ENCODE measurements at places on chromosomes 13 and 19.
A peak's percentile ranks its signal among the peaks of the same experiment; 100 is the strongest.

DNA sequence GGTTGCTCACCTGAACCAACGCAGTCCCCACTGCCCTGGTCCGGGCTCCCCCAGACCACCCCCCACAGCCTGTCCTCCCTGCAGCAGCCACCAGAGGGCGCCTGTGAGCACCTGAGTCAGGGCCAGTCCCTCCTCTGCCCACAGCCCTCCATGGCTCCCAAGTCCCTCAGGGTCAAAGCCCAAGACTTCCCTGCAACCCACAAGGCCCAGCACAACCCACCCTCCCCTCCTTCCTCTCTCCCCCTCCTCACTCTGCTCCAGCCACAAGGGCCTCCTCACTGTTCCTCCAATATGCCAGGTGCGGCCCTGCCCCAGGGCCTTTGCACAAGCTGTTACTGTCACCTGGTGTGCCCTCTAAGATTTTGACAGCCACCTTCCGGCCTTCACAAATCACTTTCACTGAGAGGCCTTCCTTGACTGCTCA lies 10.9 kb downstream of the GNA15 start:
- no peak for DNase-seq

- DNase-seq, result peak; percentile 34
Measured at GRCh38 chr19:58317476-58318072, 9.2 kb upstream of the ZSCAN22 start.

- DNase-seq, result no peak
Measured at GRCh38 chr19:47351548-47351947, 2.4 kb downstream of the DHX34 start.

- DNase-seq, result no peak
Measured at GRCh38 chr13:97568850-97569249, 134.9 kb downstream of the RAP2A start.

DNA sequence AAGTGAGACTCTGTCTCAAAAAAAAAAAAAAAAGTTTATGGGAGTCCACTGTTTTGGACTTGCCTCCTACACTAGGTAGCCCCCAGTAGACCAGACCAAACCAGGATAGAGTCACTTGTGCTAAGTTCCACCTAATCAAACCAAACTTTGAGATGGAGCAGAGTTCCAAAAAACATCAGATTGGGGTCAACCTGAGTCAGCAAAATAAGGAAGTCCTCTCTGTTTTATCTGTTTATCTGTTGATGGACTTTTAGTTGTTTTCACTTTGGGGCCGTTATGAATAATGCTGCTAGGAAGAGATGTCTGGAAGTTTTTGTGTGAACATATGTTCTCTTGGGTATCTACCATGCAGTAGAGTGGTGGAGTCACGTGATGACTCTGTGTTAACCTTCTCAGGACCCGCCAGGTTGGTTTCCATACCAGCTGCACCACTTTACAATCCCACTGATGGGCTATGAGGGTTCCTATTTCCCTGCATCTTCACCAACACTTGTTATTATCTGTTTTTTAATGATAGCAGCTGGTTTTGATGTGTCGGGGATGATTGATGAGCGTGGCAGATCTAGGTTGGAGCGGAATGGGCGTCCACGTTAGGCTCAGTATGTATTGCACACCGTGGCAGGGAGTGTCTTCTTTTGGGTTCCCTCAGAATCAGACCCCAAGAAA lies 46.6 kb upstream of the TM9SF2 start:
- no peak for DNase-seq

- DNase-seq, result no peak
Measured at GRCh38 chr19:35290381-35291127, 1.4 kb upstream of the MAG start.

- DNase-seq, result no peak
Measured at GRCh38 chr19:46736531-46737297, 9.1 kb upstream of the FKRP start.

- no peak for DNase-seq
Measured at GRCh38 chr19:52343548-52343947, 7.5 kb downstream of the ZNF610 start.

GRCh38 chr19:896434-896833 lies 3.1 kb downstream of the RNU6-9 start:
- DNase-seq, result no peak

DNA sequence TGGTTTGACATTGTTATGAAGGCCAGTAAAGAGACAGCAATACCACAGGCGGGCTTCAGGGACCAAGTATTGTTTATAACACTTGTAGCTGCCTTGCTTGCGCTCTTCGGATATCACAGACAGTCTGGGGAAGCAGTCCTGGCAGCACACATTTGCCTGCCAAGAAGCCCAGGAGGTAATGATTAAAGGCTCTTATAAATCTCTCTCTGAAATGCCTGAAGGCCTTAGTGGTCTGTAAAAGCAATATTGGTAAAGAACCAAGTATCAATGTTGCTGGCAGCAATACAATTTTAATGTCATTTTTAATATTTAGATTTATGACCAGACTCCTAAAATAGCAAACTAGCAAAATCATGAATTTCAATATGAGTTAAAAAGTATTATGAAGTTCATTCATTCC lies 1312.4 kb downstream of the PCDH9 start:
- no peak for DNase-seq

- no peak for DNase-seq
Measured at GRCh38 chr19:8641908-8642547, 11.6 kb downstream of the NFILZ start.

- no peak for DNase-seq
Measured at GRCh38 chr13:42762251-42762650, 19.1 kb upstream of the FAM216B start.

- no peak for DNase-seq
Measured at GRCh38 chr19:36773223-36773579, 594 bp upstream of the ZNF850 start.

DNA sequence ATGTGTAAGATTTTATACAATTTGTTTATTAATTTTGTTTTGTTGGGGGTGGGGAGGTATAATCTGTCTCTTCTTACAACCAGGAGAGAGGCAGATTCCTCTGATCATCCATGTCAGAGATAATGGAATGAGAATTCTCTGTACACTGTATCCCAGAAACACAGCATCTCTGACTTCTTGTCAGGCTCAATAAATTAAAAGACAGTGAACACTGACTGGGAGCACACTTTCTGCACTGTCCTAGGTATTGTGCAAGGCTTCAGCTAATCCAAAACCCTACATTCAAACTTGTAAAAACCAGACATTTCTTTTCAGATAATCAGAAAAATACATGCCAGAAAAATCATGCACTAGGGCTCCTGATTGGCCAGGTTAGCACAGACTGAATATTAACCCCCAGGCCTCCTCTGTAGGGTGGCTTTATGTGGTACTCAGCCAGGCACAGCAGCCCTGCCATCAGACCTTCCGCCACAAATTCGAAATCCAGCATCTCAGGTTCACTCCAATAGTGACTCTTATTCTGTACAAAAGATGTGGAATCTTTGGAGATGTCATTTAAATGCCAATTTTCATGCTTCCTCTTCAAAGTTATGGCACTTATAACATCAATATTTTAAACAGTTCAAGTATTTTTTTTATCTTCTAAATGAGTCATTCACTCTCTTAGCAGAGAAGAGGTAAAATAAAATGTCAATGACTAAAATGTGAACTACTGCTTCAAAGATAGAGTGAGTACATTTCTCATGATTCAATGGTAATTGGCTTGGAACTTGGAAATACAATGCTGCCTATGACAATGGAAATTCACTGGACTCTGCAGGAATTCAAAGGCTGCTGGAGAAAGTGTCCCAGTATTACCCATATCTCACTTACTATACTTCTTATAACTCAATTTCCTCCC lies 211.5 kb downstream of the KLF12 start:
- no peak for DNase-seq

- DNase-seq, result no peak
Measured at GRCh38 chr13:28478127-28478526, 16.8 kb downstream of the FLT1 start.

GRCh38 chr13:48175185-48175584 lies 57.8 kb upstream of the ITM2B start:
- DNase-seq, result no peak

GRCh38 chr13:43331672-43332071 lies 308.3 kb downstream of the DNAJC15 start:
- DNase-seq, result no peak

DNA sequence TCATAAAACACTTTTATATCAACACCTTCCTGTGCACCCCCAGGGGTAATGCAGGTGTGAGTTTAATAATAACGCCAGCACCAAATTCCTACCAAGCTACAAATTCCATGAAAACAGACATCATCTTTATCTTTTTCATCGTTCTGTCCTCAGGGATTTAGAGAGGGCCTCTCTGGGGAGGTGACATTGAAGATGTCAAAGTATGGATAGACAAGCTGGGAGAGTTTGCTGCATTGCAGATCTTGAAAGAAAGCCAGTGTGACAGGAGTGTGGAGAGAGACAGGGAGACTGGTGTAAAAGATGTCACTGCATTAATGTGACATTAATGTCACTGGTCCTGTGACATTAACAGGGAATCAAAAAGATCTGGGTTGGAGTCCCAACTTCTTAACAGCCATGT lies 10.1 kb downstream of the CACNG6 start:
- DNase-seq, result no peak

DNA sequence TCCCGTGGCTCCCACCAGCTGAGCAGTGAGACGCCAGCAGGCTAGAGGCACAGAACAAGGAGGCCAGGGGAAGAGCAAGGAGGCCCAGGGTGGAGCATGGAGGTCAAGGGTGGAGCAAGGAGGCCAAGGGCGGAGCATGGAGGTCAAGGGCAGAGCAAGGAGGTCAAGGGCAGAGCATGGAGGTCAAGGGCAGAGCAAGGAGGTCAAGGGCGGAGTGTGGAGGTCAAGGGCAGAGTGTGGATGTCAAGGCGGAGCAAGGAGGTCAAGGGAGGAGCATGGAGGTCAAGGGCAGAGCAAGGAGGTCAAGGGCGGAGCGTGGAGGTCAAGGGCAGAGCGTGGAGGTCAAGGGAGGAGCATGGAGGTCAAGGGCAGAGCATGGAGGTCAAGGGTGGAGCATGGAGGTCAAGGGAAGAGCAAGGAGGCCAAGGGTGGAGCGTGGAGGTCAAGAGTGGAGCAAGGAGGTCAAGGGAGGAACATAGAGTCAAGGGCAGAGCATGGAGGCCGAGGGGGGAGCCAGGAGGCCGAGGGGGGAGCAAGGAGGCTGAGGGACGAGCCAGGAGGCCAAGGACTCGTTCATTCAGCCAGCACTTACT lies 27.7 kb downstream of the DPF1 start:
- no peak for DNase-seq

DNA sequence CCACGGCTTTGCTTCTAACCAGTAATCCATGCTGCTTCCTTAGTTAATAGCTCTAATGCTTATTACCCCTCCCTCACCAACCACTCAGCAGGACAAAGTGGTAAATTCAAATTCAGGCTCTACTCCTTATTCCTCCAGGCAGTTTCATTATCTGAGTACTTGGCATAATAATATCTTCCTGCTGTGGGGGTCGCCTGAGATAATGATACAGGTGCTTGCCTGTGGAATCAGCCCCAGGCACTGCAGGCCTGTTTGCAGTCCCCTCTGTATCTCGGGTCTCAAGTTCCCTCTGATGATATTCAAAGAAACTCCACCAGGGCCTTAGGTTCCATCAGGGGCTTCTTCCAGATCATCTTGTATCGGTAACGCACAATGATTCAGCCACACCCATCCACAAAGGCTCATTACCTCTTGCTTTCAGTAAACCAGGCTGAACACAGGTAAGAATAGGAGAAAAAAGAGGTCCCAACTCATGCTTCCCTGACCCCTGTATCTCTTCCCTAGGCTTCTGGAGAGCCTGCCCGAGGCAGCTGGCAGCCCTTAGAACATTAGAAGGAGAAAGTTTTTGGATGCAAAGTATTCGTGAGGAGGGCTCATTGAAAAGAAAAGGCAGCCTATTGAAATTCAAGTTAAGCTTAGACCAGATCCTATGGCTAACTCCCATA lies 14.3 kb upstream of the FOXO1 start:
- no peak for DNase-seq
